Myometrial cell (primary cell): ENCODE measurements at places on chromosomes 6 and 20. TPM values are rescaled to one million over a fixed set of nuclear protein-coding genes. Genes with fewer than 3 reads are reported as not detected.

MED20 gene
- total RNA-seq: 20.4 and 37.8 TPM in 2 replicates

COL19A1 gene
- not detected in 2 replicates for total RNA-seq

PHACTR1 gene
- total RNA-seq: not detected in 2 replicates

GNMT gene
- total RNA-seq: not detected in 2 replicates

SLC26A8 gene
- not detected in 2 replicates for total RNA-seq

RAB23 gene
- 26.8 and 40.6 TPM in 2 replicates for total RNA-seq

PKHD1 gene
- not detected in 2 replicates for total RNA-seq

ELOVL2 gene
- not detected in 2 replicates for total RNA-seq

PACSIN1 gene
- not detected in 2 replicates for total RNA-seq

SEL1L2 gene
- total RNA-seq: not detected in 2 replicates

ARMC12 gene
- total RNA-seq: 0.86 and 0.89 TPM in 2 replicates

ZSCAN23 gene
- 0.53 and 12.4 TPM in 2 replicates for total RNA-seq

RUNX2 gene
- 8.0 and 9.8 TPM in 2 replicates for total RNA-seq

C20orf202 gene
- total RNA-seq: not detected in 2 replicates

TMEM200A gene
- total RNA-seq: 6.6 and 7.3 TPM in 2 replicates

FAM83C gene
- total RNA-seq: not detected in 2 replicates

TGM2 gene
- 1,107 and 1,197 TPM in 2 replicates for total RNA-seq

PTPRT gene
- not detected in 2 replicates for total RNA-seq

ANKRD66 gene
- total RNA-seq: not detected in 2 replicates

TCF15 gene
- total RNA-seq: not detected in 2 replicates

MOG gene
- not detected in 2 replicates for total RNA-seq

DACT2 gene
- not detected in 2 replicates for total RNA-seq

POPDC3 gene
- total RNA-seq: 6.6 and 13.8 TPM in 2 replicates

AP5S1 gene
- total RNA-seq: 23.1 and 24.6 TPM in 2 replicates

PDYN gene
- not detected in 2 replicates for total RNA-seq

FKBP1C gene
- total RNA-seq: 0.18 and 0.29 TPM in 2 replicates

SLA2 gene
- not detected in 2 replicates for total RNA-seq

CYP21A2 gene
- 1.4 TPM in 1 of 2 replicates, not detected in the other for total RNA-seq

LST1 gene
- total RNA-seq: not detected in 2 replicates

SLC35D3 gene
- total RNA-seq: not detected in 2 replicates

NNAT gene
- total RNA-seq: 4.6 and 7.3 TPM in 2 replicates

SYCP2 gene
- total RNA-seq: 0.18 TPM in 1 of 2 replicates, not detected in the other

SLC22A7 gene
- total RNA-seq: not detected in 2 replicates

MYLIP gene
- total RNA-seq: 2.5 and 3.5 TPM in 2 replicates

MUC21 gene
- total RNA-seq: not detected in 2 replicates

OR2H1 gene
- total RNA-seq: not detected in 2 replicates

BCAS1 gene
- not detected in 2 replicates for total RNA-seq

LGSN gene
- not detected in 2 replicates for total RNA-seq

FUCA2 gene
- total RNA-seq: 116 and 134 TPM in 2 replicates

ECT2L gene
- not detected in 2 replicates for total RNA-seq

RIPOR3 gene
- 0.35 and 0.58 TPM in 2 replicates for total RNA-seq

FAM8A1 gene
- 17.9 and 25.0 TPM in 2 replicates for total RNA-seq

CTCFL gene
- not detected in 2 replicates for total RNA-seq

HDGFL1 gene
- total RNA-seq: not detected in 2 replicates

LY6G6D gene
- not detected in 2 replicates for total RNA-seq

RSPO4 gene
- total RNA-seq: not detected in 2 replicates

TAPBP gene
- 100 and 104 TPM in 2 replicates for total RNA-seq

NRSN1 gene
- not detected in 2 replicates for total RNA-seq

CCDC167 gene
- total RNA-seq: 64.9 and 68.6 TPM in 2 replicates

APOM gene
- 1.4 and 1.7 TPM in 2 replicates for total RNA-seq

CYP24A1 gene
- total RNA-seq: not detected in 2 replicates

CD164 gene
- 117 and 166 TPM in 2 replicates for total RNA-seq

IMPG1 gene
- not detected in 2 replicates for total RNA-seq

TAAR5 gene
- total RNA-seq: not detected in 2 replicates

PRRT1 gene
- total RNA-seq: not detected in 2 replicates

TSPO2 gene
- total RNA-seq: not detected in 2 replicates
